ENCODE measurements at places on chromosomes 13 and 19. TPM values are rescaled to one million over a fixed set of nuclear protein-coding genes. Genes with fewer than 3 reads are reported as not detected.

The PEAK3 gene
- total RNA-seq, result 0.31 TPM

The TMEM86B gene
- total RNA-seq, result 1.8 TPM

The A1BG gene
- 1.2 TPM for total RNA-seq

The ANKRD24 gene
- 1.5 TPM for total RNA-seq

The PPM1N gene
- total RNA-seq, result 0.37 TPM

The ATCAY gene
- total RNA-seq, result 0.09 TPM

- H3K27me3 ChIP-seq, result no peaks in the 10 kb centered on the region
- H3K36me3 ChIP-seq, result no peaks in the 10 kb centered on the region
- peak; percentile 18 for DNase-seq
- H3K4me3 ChIP-seq, result no peak overlapping the region
- H3K4me1 ChIP-seq, result no peaks in the 10 kb centered on the region
Measured at GRCh38 chr13:48194379-48194754, 38.6 kb upstream of the ITM2B start.

GRCh38 chr19:9848060-9848459, 12.9 kb downstream of the PIN1 start:
- H3K4me3 ChIP-seq, result no peak overlapping the region

GRCh38 chr13:36973621-36974295, 25.4 kb downstream of the ALG5 start:
- DNase-seq, result no peak
- no peak overlapping the region for H3K27ac ChIP-seq
- H3K36me3 ChIP-seq, result peaks cover 15% of the 10 kb centered on the region

GRCh38 chr19:1622007-1622406, 16.7 kb upstream of the UQCR11 start:
- no peak for DNase-seq
- no peak overlapping the region for H3K27ac ChIP-seq
- peaks cover 8% of the 10 kb centered on the region for H3K36me3 ChIP-seq
- no peaks in the 10 kb centered on the region for H3K27me3 ChIP-seq
- H3K4me1 ChIP-seq, result no peaks in the 10 kb centered on the region

DNA sequence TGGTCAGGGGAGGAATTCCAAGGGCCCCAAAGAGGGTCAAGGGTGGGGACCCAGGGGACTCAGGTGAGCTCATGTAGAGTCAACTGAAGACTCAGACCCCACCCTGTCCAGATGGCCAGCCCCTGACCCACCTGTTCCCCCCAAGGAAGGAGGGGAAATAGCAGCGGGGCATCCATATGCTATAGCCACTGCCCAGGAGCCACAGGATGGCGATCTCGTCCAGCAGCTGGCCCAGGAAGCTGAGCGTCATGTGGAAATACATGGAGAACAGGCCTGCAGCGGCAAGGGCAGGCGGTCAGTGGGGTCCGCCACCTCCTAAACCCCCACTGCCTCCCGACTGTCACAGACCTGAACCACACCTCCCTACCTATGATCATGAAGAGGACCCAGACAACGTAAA, 21.4 kb downstream of the ACER1 start:
- H3K27me3 ChIP-seq, result no peaks in the 10 kb centered on the region
- DNase-seq, result no peak
- H3K4me1 ChIP-seq, result no peaks in the 10 kb centered on the region
- no peak overlapping the region for H3K4me3 ChIP-seq
- no peaks in the 10 kb centered on the region for H3K36me3 ChIP-seq
- no peak overlapping the region for H3K27ac ChIP-seq

GRCh38 chr13:40126306-40127085, 471.0 kb downstream of the COG6 start:
- no peaks in the 10 kb centered on the region for H3K27me3 ChIP-seq
- H3K36me3 ChIP-seq, result no peaks in the 10 kb centered on the region
- H3K27ac ChIP-seq, result no peak overlapping the region

GRCh38 chr19:38152461-38153379, 71.3 kb downstream of the DPF1 start:
- no peaks in the 10 kb centered on the region for H3K27me3 ChIP-seq
- peaks cover 9% of the 10 kb centered on the region for H3K36me3 ChIP-seq
- no peak overlapping the region for H3K27ac ChIP-seq
- DNase-seq, result no peak
- H3K4me1 ChIP-seq, result no peaks in the 10 kb centered on the region

GRCh38 chr13:100089465-100090032, 656 bp downstream of the PCCA start:
- H3K36me3 ChIP-seq, result no peaks in the 10 kb centered on the region
- no peaks in the 10 kb centered on the region for H3K4me1 ChIP-seq
- no peak for DNase-seq
- peak overlapping the region; percentile 75 for H3K27ac ChIP-seq

DNA sequence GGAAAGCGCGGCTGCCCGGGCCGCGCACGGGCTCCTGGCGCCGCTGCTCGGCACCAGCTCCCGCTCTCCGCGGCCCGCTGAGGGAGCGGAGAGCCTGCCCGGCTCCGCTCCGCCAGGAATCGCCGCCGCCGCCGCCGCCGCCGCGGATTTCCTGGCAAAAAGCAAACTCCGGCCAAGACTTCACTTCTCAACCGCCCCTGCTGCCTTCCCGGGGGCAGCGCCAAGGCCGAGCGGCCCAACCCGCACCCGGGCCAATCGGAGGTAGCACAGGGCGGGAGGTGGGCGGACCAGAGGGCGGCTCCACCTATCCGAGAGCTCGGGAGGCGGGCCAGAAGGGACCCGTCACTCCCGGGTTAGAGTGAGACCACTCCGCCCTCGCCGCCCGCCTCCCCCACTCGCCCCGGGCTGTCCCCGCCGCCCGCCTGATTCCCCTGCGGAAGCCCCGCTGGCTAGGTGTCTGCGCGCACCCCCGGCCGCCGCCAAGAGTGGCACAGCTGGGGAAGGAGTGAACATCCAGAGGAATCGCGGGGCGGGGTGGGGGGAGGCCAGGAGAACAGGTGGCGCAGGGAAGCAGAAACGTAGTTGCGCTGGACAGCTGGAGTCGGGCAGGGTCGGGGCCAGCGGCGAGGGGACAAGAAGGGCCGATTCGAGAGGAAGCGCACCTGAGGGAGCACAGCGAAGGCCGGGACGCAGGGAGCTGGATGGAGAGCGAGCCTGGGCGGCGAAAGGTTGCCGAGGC, at the start of gene LNX2:
TSS of gene LNX2 (minus strand) at position 153 of the 739 bp plus-strand sequence. CDS start 38,826 bp downstream, outside the sequence.
- peaks cover 15% of the 10 kb centered on the region for H3K36me3 ChIP-seq
- H3K27me3 ChIP-seq, result no peaks in the 10 kb centered on the region
- H3K27ac ChIP-seq, result peak within 1 kb of the TSS; percentile 99
- DNase-seq, result peak; percentile 98
- H3K4me3 ChIP-seq, result peak within 1 kb of the TSS; percentile 87
- H3K4me1 ChIP-seq, result peaks cover 12% of the 10 kb centered on the region

- no peaks in the 10 kb centered on the region for H3K27me3 ChIP-seq
- no peaks in the 10 kb centered on the region for H3K36me3 ChIP-seq
- H3K27ac ChIP-seq, result no peak overlapping the region
- no peak for DNase-seq
- peaks cover 17% of the 10 kb centered on the region for H3K4me1 ChIP-seq
- no peak overlapping the region for H3K4me3 ChIP-seq
Measured at GRCh38 chr13:43661161-43661830, 125.5 kb downstream of the ENOX1 start.

GRCh38 chr13:92187378-92187989, 789.1 kb downstream of the GPC5 start:
- no peaks in the 10 kb centered on the region for H3K27me3 ChIP-seq
- H3K4me3 ChIP-seq, result no peak overlapping the region
- no peak overlapping the region for H3K27ac ChIP-seq
- no peaks in the 10 kb centered on the region for H3K36me3 ChIP-seq
- peak; percentile 62 for DNase-seq

DNA sequence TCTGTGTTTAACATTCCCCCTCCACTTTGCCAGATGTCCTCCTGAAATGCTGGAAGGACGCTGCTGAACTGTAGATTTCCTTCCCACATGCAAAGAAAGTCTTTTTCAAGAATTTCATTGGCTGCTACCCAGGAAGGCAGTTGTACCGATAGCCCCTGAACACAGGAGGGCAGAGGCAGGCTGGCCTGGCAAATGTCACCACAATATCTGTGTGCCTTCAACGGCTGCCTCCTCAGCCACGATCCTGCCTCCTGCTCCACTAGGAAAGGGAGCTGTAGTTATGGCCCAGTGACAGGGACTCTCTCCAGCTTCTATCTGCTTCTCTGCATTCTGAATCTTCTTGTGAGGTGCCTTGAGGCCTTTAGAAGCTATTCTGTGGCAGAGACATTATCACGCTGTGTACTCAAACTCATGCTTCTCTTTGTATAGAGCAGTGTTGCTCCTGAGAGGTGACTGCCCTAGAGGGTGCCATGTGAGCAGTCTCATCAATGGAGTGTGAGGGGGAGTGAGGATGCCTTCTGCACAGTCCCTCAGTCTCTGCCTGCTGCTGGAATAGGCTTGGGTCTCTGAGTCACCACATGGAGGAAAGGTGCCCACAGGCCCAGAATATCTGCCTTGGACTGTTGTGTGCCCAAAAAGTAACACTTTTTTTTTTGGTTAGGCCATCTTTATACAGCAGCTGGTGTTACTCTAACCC, 279.8 kb downstream of the DNAJC15 start:
- no peak overlapping the region for H3K27ac ChIP-seq
- peak; percentile 81 for DNase-seq
- H3K4me1 ChIP-seq, result no peaks in the 10 kb centered on the region
- no peak overlapping the region for H3K4me3 ChIP-seq
- H3K27me3 ChIP-seq, result no peaks in the 10 kb centered on the region

GRCh38 chr19:49937750-49938381, 8.6 kb upstream of the NUP62 start:
- DNase-seq, result peak; percentile 85
- H3K36me3 ChIP-seq, result no peaks in the 10 kb centered on the region
- H3K4me1 ChIP-seq, result no peaks in the 10 kb centered on the region
- no peak overlapping the region for H3K27ac ChIP-seq
- no peak overlapping the region for H3K4me3 ChIP-seq

- H3K4me3 ChIP-seq, result no peak overlapping the region
- H3K36me3 ChIP-seq, result no peaks in the 10 kb centered on the region
- H3K4me1 ChIP-seq, result peaks cover 14% of the 10 kb centered on the region
- peaks cover 5% of the 10 kb centered on the region for H3K27me3 ChIP-seq
- H3K27ac ChIP-seq, result no peak overlapping the region
Measured at GRCh38 chr13:111980146-111980929, 86.6 kb upstream of the SOX1 start.

DNA sequence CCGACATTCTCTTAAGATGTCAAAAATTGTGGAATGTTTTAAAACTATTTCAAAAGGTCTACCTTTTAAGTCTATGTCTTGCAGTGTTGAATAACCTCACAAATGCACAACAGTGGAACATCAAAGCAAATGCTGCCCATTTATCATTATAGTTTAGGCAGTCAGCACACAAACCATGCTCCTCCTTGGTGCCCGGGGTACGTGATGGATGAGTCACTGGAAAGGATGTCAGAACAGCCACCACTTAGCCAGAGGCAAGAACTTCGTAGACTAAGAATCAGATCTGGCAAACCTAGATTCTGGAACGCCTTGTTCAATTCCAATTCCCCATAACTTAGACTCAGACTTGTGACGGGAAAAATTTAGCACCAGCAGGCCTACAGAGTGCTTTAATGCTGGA, 343.6 kb downstream of the FGF9 start:
- H3K27ac ChIP-seq, result no peak overlapping the region
- H3K4me3 ChIP-seq, result no peak overlapping the region
- no peaks in the 10 kb centered on the region for H3K27me3 ChIP-seq

GRCh38 chr13:99370481-99371275, 63.5 kb upstream of the GPR183 start:
- H3K4me3 ChIP-seq, result no peak overlapping the region
- no peaks in the 10 kb centered on the region for H3K27me3 ChIP-seq
- no peak overlapping the region for H3K27ac ChIP-seq

DNA sequence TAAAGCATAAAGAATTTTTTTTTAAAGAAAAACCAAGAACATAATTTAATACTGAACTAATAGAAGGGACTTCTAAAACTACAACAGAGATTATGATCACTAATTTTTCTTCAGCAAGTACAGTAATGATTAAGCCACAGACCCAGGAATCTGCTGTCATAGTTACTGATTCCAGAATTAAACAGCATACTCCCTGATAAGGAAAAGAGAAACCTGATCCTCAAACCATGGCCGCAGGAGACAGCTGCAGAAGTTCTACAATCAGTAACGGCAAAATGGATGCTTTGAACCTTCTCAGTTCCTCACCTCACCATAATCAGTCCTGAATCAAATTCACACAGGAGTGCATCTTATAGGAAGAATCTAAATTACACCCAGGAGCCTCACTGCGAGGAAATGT, 939.0 kb upstream of the SLITRK1 start:
- no peak overlapping the region for H3K4me3 ChIP-seq
- no peaks in the 10 kb centered on the region for H3K36me3 ChIP-seq
- no peak overlapping the region for H3K27ac ChIP-seq
- DNase-seq, result no peak

DNA sequence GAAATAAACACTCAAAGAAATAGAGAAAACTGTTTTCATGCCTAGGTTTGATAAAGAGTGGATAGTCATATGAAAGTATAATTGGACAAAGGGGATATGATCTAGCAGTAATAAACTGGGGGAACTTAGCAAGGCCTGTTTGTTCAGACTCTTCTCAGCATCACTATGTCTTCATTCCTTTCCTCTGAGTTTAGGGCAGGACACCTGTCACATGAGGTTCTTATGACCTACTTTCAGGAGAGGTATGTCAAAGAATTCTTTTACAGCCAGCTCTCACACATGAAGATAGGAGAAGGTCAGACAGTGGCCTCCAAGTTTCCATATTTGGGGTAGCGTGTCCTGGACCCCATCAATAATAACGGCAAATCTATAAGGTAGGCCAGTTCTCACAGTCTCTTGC, 11.4 kb upstream of the RFXAP start:
- no peak for DNase-seq
- no peaks in the 10 kb centered on the region for H3K4me1 ChIP-seq
- H3K27ac ChIP-seq, result no peak overlapping the region
- no peak overlapping the region for H3K4me3 ChIP-seq

DNA sequence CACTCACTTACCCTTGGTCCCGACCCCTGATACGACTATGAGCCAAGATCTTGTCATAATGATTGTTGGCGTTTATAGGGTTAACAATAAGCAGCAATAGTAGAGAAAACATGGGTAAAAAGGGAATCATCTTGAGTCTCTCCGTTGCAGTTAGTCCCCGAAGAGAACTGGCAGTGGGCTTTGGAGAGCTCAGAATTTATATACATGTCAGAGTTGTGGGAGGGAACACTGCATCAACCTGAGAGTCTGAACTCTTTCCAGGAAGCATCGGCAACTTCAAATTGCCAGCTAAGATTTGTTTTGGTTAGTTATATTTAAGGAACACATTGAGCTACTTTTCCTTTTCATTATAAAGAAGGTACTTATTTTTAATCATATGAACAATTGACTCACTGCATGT, at the start of gene POSTN:
TSS of gene POSTN (minus strand) at position 172 of the 400 bp plus-strand sequence. CDS start at position 130, 42 bp downstream.
- H3K4me3 ChIP-seq, result no peak within 1 kb of the TSS
- H3K27ac ChIP-seq, result no peak within 1 kb of the TSS
- no peaks in the 10 kb centered on the region for H3K27me3 ChIP-seq
- DNase-seq, result peak; percentile 91
- peaks cover 3% of the 10 kb centered on the region for H3K36me3 ChIP-seq

DNA sequence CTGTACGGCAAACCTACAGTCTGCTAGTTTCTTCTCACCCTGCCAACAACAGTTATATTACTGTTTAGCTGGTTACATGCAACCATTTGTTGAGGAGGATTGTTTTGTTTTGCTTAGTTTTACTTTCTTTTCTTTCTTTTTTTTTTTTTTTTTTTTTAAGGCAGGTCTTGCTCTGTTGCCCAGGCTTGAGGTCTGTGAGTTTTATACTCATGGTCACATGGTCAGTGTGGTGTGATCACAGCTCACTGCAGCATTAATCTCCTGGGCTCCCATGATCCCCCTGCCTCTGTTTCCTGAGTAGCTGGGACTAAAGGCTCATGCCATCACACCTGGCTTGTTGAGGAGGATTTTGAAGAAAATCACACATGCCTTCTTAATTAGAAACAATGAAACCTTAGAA, 505.6 kb downstream of the GPC5 start:
- H3K4me3 ChIP-seq, result no peak overlapping the region
- H3K27me3 ChIP-seq, result no peaks in the 10 kb centered on the region
- no peak overlapping the region for H3K27ac ChIP-seq
- H3K4me1 ChIP-seq, result no peaks in the 10 kb centered on the region
- no peaks in the 10 kb centered on the region for H3K36me3 ChIP-seq
- no peak for DNase-seq

Measured in lung (tissue), 17 donors.